ENCODE measurements at places on chromosomes 12 and 14.

GRCh38 chr12:51371295-51371953, 19.8 kb downstream of the GALNT6 start:
- DNase-seq: no peak

GRCh38 chr14:77187649-77188012, 6.0 kb downstream of the TMEM63C start:
- DNase-seq: no peak

DNA sequence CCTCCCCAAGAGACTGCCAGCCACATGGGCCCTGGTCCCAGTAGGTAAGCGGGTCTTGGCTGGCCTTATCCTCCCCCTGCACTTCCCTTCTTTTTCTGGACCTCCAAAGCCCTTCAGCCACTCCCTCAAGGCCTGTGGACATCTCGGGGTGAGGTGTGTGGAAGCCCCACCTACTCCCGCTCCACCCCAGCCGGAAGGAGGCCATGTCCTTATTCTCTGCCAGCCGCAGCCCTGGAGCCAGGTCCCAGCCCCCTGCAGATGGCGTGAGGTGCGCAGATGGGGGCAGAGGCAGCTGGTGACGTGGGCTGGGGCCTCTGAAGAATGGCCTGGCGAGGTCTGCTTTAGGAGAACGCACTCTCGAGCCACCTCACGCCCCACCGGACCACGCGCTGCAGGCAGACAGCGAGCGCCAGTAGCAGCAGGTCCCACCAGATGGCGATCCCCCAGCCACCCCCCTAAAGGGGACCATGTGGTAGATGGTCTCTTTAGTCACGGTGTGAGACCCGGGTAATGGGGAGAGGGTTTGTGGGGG, 167.1 kb downstream of the TSPAN9 start:
- no peak for DNase-seq

GRCh38 chr14:105617201-105617777, 90.9 kb downstream of the TMEM121 start:
- no peak for DNase-seq

- no peak for DNase-seq
These were observed 38.3 kb downstream of the PDE6H start for GRCh38 chr12:15011162-15011561.

- DNase-seq: no peak
These were observed 44.2 kb downstream of the BBS10 start for GRCh38 chr12:76303989-76304460.

DNA sequence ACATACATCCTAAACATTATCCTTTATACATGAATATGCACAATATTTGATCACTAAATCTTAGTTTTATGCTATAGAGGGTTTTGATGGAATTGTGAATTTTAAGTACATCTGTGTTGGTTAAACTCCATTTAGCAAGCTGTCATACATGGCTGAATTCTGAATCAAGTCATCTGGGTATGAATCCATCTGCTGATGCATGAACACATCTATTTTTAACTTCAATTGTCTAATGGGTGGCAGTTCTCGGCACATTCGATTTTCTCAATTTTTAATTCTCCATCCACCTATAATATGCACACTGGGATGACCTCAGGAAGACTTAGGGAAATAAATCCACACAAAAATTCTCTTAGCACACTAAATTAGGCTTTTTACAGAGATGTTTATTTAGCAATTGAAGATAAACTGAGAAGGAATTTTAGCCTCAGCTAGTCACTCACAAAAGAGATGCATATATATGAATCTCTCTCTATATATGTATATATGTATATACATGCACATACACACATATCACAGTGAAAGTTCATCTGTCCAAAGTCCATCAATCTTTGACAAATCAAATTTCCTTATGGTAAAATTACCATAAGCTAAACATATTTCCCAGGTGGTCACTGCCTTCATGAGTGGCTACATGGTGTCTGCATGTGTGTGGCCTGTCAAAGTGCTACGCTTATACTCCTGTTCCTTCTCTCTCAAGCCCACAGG, 44.5 kb upstream of the VPS33A start:
- no peak for DNase-seq

DNA sequence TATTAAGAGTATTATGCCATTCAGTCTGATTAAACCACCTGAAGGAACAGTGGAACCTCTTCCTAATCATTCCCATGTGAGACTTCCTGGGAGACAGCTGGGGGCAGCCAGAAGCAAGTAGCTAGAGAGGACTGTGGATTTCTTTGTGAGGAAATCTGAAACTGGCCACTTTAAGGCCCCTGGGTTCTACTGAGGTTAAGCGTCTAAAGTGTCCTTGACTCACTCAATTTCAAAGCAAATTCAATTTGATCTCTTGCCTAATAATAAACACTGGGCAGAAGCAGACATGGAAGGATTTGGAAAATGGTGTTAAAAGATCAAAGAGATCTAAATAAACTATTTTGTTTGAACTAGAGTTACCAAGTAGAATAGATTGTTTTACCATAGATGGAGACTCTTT, 909.9 kb downstream of the NRXN3 start:
- DNase-seq: no peak

GRCh38 chr14:75168586-75169335, 7.7 kb downstream of the TMED10 start:
- DNase-seq: no peak

DNA sequence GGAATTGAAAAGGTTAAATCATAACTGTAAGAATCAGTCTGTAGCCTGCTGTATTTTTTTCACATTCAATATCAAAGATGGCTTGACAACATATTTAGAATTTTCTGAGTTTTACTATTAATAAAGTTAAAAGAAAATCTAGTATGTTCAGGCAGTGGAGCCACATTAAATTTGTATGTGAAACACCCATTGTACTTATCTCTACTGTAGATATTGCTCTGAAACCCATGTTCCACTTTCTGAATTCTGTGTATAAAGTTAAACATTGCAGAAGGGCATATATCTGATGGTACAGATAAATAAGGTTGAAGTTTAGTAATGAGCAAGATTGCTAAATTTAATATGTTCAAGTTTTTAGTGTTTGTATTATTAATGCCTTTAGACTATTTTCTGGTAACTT, 172.7 kb downstream of the FOXA1 start:
- no peak for DNase-seq

- DNase-seq: no peak
These were observed 4.4 kb downstream of the WSCD2 start for GRCh38 chr12:108133482-108133881.

GRCh38 chr14:23104591-23105347, at the start of gene CIROP:
Gene CIROP, minus strand, starts transcription at chr14:23104989. Its CDS starts 69 bp downstream, at chr14:23104920.
- DNase-seq: no peak

DNA sequence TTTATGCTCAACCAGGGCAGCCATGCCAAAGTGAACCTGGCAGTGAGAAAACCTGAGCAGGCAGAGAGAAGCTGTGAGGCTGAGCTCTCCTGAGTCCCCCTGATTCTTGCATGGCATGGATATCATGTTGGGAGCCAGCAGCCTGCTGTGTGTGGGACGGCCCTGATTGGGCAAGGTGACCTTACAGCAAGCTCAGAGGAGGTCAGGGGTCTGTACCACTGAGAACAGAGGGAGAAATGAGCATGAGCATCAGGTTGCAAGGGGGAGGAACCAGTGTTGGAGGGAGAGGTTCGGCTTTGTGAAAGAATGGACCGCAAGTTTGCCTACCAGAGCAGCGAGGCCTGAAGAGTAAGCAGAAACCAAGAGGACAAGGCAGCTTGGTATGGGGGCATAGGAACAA, 59.1 kb upstream of the PTGR2 start:
- no peak for DNase-seq

DNA sequence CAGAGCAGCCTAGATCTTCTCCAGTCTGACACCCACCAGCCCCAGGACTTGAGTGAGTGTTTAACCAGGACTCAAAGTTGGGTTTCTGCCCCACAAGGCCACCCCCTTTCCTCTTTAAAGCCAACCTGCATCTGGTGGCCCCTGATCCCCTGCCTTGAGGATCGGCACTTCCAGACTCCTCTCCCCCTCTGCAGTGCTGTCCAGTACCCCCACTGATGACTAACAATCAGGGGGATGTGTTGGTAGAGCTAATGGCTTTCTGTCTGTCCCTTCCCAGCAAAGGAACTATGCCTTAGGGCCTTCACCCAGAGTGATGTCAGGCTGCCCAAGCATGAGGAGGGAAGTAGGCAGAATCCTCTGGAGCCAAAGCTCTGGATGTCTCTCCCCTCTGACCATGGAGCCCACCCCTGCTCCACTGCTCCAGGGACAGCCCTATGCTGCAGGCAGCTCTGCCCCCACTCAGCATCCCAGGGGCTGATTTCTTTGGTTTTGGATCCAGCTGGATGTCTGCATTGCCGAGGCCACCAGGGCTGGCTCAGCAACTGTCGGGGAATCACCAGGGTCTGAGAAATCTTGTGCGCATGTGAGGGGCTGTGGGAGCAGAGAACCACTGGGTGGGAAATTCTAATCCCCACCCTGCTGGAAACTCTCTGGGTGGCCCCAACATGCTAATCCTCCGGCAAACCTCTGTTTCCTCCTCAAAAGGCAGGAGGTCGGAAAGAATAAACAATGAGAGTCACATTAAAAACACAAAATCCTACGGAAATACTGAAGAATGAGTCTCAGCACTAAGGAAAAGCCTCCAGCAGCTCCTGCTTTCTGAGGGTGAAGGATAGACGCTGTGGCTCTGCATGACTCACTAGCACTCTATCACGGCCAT, 42.9 kb downstream of the DAD1 start:
- DNase-seq: no peak

GRCh38 chr14:21023174-21023573, 1.7 kb downstream of the NDRG2 start:
- no peak for DNase-seq

GRCh38 chr12:56163533-56164344, 5.6 kb downstream of the MYL6 start:
- no peak for DNase-seq

GRCh38 chr12:20486233-20486632, 117.9 kb downstream of the PDE3A start:
- DNase-seq: no peak

GRCh38 chr14:89276424-89276975, 140.5 kb downstream of the FOXN3 start:
- no peak for DNase-seq

- no peak for DNase-seq
These were observed 34.7 kb downstream of the WASHC4 start for GRCh38 chr12:105142259-105142658.

DNA sequence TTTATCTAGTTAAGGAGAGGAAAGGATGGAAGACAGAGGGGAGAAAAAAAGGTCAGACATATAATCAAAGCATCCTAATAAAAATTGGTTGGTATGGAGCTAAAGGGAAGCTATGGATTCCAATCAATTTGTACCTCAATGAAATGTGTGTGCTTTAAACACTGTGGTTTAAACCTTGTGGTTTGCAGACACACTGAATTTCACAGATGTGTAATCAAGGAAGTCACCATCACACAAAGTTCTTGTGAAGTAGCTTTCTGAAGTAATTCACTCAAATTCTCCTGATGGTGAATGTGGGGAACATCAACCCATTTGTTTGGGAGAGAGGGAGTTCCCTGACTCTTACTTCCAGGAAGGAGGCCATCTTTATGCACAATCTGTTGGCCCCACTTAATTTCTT, 243.3 kb upstream of the KRR1 start:
- no peak for DNase-seq

- no peak for DNase-seq
These were observed 186.5 kb downstream of the NELL2 start for GRCh38 chr12:44689587-44689986.

DNA sequence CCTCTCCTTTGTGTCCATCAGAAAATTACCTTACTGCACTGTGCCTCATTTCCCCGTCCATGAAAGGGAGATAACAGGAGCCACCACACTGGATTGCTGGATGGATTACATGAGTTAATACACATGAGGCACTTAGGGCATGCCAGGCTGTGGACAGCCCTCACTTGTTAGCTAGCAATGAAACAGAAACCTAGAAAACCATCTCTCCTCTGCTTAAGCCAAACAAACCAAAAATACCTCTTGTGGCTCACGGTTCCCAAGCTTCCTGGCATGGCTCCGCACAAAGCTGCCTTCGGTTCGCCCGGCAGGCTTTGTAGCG, 660 bp upstream of the HCFC2 start:
- DNase-seq: no peak

DNA sequence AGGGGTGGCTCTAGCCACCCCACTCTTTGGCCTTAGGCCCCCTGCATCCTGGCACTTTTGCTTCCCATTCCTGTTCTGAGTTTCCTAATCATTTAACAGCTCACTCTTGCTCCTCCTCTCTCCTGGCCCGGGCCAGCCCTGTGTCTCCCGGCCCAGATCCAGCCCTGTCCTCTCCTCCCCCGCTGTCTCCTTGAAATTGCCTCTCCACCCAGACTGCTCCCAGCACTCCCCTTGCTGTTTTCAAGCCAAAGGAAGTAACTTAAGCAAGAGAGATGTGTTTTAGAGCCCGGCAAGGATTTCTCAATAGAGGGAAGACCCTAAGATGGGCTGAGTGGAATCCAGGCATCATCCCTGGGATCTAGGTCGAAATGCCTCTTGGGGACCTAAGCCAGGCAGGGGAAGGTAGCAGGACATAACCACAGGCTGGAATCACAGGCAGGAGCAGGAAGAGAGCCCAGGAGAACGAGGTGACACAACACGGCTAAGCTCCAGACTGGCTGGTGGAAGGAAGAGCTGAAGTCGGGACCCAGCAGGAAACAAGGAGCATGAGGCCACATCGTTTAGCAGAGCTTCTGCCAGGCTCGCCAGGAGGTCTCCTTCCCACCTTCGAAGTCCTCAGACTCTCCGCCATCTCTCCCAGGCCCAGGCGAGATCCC, 2.0 kb upstream of the LRP1-AS start:
- no peak for DNase-seq

- DNase-seq: no peak
These were observed 80.6 kb downstream of the BTG1 start for GRCh38 chr12:92065018-92065499.

DNA sequence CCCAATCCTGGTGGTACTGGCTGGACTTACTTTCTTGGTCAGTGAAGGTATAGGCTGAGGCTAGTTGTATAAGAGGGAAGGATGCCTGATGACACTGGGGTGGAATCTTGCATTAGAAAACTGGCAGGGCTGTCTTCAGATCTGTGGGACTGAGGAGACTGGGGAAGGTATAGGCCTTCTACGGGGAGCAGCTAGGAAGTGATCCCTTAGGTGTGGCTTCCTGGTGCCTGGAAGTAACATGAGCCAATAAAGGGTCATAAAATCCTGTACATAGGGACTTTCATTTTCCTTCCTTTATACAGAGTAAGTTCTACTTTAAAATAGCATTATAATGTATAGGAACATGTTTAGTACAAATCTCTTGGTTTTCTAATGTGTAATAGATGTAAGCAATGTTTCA, 716.8 kb downstream of the LRFN5 start:
- no peak for DNase-seq

DNA sequence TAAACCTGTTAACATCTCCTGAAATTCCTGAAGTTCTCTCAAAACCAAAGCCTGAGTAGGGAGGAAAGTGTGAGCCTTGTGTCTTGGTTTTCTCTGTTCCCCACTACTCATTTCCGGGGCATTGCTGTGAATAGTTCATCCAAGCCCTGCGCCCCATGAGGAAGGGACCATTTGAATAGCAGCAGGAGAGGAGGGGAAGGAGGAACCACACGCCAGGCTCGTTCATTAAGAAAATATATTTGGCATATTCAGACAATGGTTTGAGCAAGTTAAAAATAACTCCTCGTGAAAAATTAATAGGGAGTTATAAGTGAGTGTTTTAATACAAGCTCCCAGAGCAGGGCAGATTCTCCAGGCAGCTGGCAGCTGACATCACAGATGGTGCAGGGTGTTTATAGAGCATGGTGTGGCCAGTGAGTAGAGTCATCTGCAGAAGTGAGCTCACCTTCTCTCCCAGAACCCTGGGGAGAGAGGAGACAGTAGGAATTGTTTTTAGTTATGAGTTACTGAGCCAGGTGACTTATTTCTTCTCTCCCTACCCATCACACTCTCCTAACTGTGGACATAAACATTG, 29.5 kb upstream of the CISTR start:
- no peak for DNase-seq

GRCh38 chr12:68809190-68810026, 1.4 kb downstream of the MDM2 start:
- no peak for DNase-seq

Measured in amygdala (tissue), 56 donors.